ENCODE measurements at places on chromosomes 11 and 22. TPM values are rescaled to one million over a fixed set of nuclear protein-coding genes. Genes with fewer than 3 reads are reported as not detected.

- no peak for DNase-seq
Observed at GRCh38 chr22:38098410-38099249, 11.9 kb downstream of the BAIAP2L2 start.

DNA sequence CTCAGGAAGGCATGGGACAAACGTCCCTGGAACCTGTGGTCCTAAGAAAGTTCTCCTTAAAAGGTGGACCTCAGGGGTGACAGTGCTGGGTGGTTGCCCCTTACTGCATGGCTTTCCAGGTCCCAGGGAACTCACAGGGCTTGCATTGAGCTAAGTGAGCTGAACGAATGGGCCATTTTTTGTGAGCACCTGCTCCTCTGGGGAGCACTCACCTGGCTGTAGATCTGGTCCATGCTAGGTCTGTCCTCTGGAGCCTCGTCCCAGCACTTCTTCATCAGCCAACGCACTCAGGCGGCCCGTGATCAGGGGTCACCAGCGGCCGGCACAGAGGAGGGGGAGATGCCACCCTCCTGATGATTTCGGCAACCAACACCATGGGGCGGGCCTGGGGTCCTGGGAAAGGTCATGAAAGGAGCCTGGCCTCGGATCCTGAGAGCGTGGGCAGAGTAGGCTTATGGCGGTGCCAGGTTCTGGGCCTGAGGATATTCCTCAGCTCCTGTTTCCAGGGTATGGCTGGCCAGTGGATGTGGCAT, 36.8 kb upstream of the LRRC32 start:
- DNase-seq, result no peak

DNA sequence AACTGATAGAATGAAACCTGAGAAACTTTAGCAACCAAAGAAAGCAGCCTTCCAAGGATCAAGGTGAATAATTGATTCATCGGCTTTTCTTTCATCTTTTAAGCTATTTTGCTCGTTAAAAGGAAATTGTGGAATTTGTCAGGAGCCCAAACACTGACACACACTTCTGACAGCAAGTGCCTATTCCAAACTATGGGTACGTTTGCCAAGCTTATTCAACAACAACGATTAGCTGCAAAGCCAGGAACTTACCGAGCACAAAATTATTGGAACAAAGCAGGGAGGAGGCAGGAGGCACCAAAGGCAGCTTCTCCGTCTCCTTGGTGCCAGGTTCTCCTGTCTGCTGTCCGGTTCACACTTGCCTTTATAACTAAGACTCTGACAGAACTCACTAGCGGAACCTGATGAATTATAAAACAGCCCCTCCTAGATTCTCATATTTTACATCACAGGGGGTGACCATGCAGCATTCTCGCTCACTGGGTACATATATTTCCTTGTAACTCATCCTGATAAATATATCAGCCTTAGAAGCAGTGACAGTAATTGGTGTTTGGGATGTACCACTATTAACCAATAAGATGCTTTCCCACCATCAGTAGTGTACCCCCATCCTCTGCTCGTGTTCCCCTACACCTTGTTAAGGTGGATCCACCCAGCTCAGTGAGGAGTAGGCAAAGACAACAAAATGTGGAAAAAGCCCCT, 395.9 kb upstream of the CCDC90B start:
- no peak for DNase-seq

GRCh38 chr22:48642550-48642949, 1185.1 kb downstream of the BRD1 start:
- no peak for DNase-seq

DNA sequence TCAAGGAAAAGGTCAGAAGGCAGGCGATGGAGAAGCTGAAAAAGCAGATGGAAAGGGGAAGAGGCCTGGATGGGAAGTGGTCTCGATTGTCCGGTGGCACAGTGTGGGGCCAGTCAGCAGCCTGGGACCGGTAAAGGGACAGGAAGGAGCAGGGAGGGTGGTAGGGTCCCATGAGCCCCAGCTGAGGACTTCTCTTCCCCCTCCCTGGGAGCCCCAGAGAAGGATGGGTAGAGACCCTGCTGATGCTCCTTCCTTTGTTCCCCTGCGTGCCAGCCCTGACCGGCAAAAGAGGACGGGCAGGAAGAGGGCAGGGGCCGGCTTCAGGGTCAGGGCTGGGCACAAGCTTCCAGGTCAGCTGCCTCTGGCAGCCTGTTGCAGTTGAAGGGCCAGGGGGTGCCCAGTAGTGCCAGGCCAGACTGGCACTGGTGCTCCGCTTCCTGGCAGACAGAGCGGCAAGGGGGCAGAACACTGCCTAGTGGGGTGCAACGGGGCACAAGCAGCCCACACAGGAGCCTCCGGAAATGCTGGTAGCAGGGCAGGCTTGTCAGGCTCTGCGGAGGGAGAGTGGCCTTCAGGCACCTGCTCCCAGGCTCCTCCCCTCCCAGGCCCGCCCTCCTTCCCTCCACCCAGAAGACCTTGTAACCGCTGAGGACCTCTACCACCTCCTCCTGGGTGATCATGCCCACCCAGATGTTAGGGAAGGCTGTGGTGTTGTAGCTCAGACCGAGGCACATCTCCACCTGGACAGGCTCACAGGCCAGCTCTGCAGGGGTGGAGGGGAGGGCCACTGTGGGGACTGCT, 739 bp upstream of the C1QTNF5 start:
- DNase-seq, result no peak

GRCh38 chr22:30332994-30333706, 6.4 kb upstream of the TBC1D10A start:
- DNase-seq, result no peak

DNA sequence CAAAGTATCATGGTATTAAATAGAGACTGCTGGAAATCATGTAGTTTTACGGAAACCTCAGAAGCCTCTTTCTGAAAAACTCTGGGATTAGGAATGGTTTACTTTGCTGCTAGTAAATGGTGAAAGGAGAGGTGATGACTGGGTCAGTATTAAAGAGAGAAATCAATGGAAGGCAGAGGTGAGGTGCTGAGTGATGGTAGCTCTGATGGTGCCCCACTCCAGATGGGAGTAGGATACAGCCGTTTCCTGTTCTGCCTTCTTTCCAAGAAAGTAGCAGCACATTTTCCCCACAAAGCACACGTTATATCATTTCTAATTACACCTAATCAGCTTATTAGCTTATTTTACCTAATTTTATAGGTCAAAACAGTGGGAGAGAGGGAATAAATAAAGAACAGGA, 267.6 kb upstream of the PITPNB start:
- DNase-seq, result no peak

GRCh38 chr11:130592056-130592455, 143.6 kb downstream of the ADAMTS15 start:
- DNase-seq, result peak; percentile 30

The OR5P2 gene
- 0.07 TPM for total RNA-seq

The CYP2D6 gene
- total RNA-seq, result 0.71 TPM

The LRP5 gene
- 30.1 TPM for total RNA-seq

The RIN1 gene
- total RNA-seq, result 40.6 TPM

The PACSIN3 gene
- 67.9 TPM for total RNA-seq

The MYBPC3 gene
- total RNA-seq, result not detected

The CASP5 gene
- not detected for total RNA-seq

Data from foreskin keratinocyte (primary cell).